ENCODE measurements at places on chromosomes 1 and 21.

DNA sequence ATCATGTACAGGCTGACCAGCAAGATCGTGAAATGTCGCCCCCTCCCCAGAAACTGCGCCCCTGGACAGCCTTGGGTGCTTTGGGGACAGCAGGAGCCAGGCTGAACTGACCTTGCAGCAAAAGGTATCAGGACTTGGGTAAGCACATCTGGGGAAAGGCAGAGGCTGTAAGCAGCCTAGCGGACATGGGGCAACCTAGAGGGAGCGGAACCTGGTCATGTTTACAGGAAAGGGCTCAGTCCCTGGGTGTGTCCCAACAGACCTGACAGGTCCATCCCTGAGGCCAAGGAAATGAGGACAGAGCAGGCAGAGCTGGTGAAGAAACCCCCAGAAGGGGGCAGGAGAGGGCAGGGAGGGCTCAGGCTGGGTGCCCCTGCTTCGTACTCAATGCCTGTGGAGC lies 3.1 kb upstream of the S100A8 start:
- DNase-seq = no peak

DNA sequence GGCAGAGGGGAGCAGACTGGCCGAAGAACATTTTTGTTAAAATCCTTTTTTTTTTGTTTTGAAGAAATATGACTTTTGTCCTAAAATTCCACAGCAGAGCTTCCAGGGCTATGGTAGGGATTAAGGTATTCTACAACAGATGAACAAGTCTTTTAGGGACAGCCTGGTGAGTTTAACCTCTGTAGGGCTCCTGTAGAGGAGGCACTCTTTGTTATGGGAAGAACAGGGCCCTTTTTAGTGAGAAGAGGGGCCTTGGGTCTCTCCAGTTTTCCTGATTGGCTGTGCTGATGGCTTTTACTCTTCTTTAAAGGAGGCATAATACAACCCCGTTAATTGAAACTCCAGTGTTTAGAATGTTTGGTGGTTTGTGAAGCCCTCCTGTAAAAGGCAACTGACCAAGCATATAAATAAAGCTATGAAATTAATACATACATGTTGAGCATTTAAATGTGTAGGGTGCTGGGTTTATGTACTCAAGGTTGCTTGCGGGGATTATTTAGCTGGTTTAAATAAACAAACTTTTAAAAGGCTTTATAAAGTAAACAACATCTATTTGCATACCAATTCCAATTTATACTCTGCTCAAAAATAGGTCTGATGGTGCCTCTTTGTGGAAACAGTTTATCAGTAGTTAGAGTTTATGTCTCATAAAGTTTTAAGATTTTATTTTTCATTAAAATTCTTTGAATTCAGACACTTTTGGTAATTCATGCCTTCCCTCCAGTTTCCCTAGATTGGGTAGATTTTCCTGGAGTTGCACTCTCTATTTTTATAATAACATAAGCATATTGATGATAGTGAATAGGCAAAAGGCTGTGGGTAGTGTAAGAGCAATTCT lies 46.5 kb downstream of the PBX1 start:
- DNase-seq = no peak

GRCh38 chr21:18267496-18267895 lies 22.9 kb downstream of the CHODL start:
- DNase-seq = no peak

DNA sequence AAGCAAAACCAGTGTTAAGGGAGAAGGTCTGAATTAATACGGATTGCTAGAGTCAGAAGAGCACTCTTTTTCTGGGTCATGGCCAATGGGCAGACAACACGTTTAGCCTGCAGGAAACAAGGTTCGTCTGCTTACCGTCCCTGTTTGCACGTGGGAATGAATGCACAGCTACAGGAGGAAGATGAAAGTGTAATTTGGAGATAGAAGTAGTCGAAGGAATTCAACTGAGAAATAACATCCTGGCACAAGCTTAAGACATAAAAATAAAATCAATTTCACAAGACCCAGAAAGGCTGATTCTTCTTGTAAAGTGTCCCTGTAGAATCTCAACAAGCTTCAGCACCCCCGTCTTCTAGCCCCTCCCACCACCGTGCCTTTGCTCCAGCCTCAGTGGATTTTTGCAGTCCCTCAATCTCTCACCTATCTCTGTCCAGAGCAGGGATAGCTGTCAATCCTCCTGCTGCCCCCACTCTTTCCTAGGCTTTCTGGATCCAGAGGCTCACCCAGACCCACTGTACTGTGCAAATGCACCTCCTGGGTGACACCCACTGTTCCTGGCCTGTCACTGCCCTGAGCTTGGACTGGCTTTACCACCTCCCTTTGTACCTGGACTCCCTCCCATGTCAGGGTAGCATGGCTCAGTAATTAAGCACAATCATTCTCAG lies 60.6 kb downstream of the C1orf94 start:
- DNase-seq = no peak

DNA sequence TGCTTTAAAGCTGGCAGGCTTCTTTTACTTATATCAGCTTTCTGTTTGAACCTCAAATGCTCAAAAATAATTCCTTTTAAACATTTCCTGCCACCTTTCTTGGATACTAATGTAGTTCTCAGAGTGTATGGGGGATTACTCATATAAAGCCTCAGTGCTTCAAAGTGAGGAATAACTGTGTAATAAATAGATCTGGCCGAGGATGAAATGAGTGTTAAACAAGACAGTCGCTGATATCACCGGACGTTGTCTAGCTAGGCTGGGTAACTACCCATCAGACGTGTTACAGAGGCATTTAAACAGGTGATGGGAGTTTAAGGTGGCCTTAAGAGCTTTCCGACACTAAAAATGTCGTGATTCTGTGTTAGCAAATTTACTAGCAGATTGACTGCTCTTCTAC lies 53.1 kb downstream of the VANGL2 start:
- no peak for DNase-seq

GRCh38 chr1:30734106-30734505 lies 10.7 kb upstream of the MATN1 start:
- no peak for DNase-seq

- no peak for DNase-seq
Measured at GRCh38 chr1:171727778-171728177, 14.1 kb downstream of the VAMP4 start.

GRCh38 chr1:42756956-42757891 lies 9.6 kb downstream of the P3H1 start:
- DNase-seq = no peak

DNA sequence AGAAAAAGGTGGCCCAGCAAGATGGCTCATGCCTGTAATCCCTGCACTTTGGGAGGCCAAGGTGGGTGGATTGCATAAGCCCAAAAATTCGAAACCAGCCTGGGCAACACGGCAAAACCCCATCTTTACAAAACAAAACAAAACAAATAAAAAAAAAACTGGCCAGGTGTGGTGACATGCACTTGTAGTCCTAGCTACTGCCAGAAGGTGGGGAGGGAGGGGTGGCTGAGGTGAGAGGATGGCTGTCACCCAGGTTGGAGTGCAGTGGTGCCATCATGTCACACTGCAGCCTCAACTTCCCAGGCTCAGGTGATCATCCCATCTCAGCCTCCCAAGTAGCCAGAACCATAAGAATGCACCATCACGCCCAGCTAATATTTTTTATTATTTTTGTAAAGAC lies 22.8 kb downstream of the RERE start:
- DNase-seq = peak; percentile 27

- no peak for DNase-seq
Measured at GRCh38 chr1:81259625-81260411, 540.9 kb upstream of the ADGRL2 start.

- no peak for DNase-seq
Measured at GRCh38 chr1:201142011-201142848, 12.0 kb downstream of the TMEM9 start.

GRCh38 chr21:31557421-31558188 lies 101.9 kb upstream of the SOD1 start:
- no peak for DNase-seq

GRCh38 chr1:4528590-4528989 lies 125.8 kb upstream of the AJAP1 start:
- DNase-seq = no peak

DNA sequence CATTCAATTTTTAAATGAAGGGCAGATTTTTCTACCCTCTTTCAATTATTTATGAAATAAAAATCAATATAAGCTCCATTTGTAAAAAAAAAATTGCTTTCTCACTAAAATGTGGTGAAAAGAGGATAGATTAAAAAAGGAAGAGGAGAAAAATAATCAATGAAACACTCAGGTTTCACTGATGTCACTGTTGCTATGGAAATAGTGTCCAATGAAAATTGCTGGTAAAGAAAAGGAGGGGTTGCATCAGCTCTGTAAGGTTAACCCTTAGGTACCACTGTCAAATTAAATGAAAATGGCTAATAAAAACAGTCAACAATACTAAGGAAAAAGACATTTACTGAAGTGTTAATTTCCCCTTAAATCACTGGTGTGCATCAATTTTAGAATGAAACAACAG lies 91.6 kb upstream of the TTC39A start:
- no peak for DNase-seq

DNA sequence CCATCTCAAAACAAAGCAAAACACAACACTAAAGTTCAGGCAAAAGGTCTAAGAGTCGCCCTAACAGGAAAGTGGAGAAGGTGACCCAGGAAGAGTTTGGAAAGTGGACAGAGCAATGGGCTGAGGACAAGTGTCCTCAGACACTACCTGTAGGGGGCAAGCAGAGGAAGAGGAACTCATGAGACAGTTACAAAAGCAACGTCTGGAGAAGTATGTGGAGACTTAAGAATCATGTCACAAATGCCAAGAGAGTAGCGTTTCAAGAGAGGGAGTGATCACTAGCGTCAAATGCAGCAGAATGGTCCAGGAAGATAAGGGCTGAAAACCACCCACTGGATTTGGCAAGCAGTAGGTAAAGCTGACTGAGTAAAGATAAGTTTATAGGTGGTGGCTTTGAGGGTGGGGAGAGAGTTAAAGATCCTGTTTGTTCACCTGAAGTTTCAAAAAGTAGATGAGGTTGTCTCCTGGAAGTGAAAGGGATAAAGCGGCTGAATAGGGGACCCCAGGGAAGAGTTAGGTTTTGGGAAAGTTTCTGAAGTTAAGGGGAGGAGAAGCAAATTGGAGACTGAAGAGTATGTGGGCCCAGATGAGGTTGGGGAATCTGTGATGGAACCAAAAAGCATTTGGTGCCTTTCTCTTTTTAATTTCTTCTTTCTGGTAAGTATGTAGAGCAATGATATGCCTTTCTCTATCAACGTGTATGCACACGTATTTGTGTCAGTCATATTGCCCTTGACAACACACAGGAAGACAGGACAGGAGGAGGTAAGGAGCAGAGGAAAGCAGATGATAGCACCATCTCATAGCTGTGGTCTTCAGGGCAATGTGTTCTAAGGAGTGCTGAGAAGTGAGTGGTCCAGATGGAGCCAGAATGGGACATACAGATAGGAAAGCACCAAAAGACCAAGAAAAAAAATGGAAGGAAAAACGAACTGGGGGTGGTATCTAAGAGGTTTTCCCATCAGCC lies 3.1 kb downstream of the BSDC1 start:
- DNase-seq = no peak

- DNase-seq = no peak
Measured at GRCh38 chr1:223667484-223668182, 2.1 kb upstream of the CAPN8 start.

DNA sequence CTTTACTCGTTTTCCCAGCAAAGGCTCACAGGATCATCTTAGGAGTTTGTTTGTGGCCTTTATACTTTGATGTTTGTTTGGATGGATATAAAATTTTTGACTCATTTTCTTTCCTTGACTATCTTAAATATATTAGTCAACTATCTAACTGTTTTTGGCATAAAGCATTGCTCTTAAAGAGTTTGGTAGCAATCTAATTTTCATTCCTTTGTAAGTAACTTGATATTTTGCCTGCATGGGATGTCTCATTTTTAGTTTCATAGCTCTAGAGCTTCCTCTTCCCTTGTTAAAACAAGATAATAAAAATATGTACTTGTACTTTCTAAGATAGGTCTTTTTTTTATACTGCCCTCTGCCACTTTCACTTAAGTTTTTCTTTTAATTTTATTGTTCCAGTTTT lies 161.9 kb downstream of the MAGI3 start:
- no peak for DNase-seq

DNA sequence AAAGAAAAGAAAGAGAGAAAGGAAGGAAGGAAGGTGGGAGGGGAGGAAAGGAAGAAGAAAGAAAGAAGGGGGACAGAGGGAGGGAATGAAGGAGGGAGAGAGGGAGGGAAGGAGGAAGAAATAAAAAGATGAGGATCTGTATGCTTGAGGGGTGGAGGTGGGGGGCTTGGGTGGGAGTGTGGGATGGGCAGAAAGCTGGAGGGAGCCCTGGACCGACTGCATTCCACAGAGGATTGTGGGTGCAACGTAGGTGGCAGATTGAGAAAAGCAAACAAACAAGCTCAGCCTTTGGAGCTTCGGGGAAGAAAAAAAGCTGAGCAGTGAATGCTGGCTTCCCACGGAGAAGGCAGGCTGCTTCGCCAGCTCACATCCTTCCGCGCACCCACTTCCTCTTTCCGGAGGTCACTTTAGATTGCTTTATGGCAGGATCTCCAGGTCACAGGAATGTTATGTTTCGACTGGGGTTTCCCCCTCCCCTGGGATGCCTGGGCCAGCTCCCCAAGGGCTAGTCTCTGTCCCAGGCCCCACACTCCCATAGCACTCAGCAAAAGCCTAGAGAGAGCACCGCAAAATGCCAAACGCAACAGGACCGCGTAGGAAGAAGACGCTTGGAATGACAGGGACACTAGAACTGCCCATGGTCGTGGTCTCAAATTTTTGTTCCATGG lies 20.7 kb upstream of the LGALS8 start:
- peak; percentile 26 for DNase-seq

DNA sequence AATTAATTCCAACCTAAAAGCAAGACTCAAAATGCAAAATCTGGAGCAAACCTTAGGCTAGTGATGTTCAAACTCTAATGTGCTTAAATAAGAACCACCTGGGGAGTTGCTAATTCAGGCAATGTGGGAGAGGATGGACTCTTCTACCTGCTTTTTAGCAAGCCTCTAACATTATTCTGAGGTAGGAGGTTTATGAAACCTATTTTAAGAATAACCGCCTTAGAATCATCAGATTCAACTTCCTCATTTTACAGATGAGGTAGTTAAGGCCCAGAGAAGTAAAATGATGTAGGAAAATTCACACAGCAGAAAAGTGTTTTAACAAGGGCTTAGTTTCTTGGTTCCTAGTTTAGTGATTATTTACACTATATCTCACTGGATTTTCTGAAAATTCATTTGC lies 8.6 kb upstream of the NTNG1 start:
- DNase-seq = no peak

DNA sequence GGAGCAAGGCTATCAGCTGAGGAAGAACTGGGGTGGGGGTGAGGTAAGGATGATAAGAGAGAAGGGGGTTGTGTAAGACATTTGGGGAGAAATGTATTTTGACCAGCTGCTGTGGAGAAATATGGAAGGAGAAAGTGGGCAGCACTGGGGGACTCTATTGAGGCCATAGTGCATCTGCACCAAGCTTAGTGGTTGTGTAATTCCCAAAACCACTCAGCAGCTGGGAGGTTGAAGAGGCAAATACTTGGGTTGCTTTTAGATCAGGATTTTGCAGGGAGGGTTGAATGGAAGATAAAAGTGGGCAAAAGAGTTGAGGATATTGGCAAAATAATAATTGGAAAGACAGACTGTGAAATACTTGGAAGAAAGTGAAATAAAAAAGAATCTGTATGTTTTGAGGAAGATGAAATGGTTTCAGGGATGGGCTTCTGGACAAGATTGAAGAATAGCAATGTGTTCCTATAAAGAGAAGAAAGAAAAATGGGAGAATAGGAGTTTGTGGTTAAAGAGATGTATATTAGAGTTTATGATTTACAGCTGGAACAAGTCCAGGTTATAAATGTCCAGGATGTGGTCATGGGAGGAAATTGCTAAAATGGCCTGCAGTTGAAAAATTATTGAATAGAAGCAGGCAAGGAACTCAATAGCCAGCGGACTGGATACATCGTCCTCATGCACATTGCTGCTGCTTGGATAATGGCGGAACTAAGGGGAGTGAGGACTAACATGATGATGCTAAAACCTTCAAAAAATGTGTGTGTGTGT lies 162.7 kb downstream of the DNM3 start:
- DNase-seq = no peak
